Kidney epithelial cell (primary cell): ENCODE measurements at places on chromosomes 6 and 20.

- no peak for DNase-seq
These were observed 87.1 kb upstream of the TNFAIP3 start for GRCh38 chr6:137779982-137780381.

DNA sequence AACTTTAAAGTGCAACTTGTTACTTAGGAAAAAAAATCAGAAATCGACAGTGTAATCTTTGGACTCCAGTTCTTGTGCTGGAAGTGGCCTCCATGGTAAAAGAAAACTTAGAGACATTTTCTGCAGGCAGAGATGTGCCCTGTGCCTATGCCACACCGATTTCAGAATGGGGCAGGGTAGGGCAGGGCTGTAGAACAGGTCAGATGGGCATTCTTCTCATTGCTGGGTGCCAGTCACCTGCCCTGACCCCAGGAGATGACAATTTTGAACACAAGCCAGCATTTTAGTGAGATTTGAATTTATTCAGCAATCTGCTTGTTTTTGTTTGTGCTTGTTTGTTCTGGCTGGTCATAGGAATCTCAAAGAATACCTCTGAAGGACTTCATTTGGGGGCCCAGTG lies 63.3 kb downstream of the SASH1 start:
- DNase-seq = no peak

GRCh38 chr6:9482030-9482738 lies 932.7 kb downstream of the TFAP2A start:
- DNase-seq = peak; percentile 88

DNA sequence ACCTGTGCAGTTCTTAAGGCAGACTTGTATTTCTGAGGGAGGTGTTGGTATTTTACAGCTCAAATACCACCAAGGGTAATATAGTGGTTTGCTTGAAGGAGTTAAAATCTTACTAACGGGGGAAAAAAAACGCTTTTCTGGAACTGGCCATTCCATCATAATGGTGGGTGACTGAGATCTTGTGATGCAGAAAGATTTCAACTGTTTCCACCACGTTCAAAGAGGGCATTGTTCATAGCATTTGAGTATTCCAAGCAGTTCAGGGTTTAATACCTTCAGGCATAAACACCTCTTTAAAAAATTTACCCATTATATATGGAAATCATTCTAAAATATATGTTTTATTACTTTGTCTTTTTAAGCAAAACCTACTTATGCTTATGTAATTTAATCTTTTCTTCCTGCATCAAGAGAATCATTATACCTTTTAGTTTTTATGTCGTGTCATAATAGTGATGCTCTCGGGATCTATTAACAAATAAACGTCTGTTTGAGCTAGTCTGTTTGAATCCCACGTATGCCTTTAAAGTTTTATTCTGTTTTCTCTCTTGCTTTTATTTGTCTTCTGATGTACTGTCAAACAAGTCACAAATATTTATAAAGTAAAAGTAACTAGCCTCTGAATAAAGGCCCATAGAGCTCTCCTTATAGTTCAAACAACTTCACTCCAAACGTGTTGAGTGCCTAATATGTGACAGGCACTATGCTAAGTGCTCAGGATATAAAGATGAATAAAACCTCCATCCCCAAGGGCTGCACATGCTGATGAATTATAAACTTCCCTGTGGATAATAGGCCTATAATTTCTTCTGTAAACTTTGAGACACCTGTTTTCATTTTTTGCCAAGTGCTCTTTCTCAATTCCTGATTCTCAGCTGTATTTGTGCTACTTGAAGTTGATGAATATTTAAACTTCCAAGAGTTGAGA lies 298.8 kb upstream of the FERMT1 start:
- no peak for DNase-seq

GRCh38 chr20:25037288-25038102 lies 20.4 kb downstream of the ACSS1 start:
- no peak for DNase-seq

- no peak for DNase-seq
These were observed 75.9 kb downstream of the EDN3 start for GRCh38 chr20:59376109-59376841.

DNA sequence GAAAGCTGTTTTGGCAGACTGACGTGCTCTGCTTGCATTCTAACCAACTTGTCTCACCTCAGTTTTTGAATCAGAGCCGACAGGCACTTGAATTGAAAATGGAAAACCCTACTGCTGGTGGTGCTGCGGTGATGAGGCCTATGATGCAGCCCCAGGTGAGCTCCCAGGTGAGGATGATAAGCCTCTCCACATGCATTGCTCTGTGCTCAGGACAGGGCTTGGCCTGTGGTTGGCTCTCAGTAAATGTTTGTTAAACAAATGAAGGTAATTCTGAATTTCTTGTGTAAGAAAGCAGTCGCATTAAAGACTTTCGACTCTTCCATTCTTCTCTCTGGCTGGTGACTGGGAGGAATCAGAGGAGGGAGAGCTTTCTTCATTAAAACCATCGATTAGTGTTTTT lies 136.3 kb downstream of the SULF2 start:
- DNase-seq = no peak

DNA sequence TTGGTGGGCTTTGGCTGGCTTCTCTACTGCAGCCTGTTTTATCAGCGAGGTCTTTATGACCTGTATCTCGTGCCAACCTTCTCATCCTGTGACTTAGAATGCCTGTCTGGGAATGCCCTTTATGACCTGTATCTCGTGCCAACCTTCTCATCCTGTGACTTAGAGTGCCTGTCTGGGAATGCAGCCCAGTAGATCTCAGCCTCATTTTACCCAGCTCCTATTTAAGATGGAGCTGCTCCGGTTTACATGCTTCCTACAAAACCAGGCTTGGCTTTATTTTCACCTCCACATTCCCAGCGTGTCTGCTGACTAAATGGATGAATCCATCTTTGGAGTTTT lies 395.3 kb downstream of the PREX1 start:
- no peak for DNase-seq
